Activated CD4-positive, alpha-beta T cell treated with anti-CD3 and anti-CD28 coated beads for 1 hour (primary cell): ENCODE measurements at places on chromosomes 16 and 17.

DNA sequence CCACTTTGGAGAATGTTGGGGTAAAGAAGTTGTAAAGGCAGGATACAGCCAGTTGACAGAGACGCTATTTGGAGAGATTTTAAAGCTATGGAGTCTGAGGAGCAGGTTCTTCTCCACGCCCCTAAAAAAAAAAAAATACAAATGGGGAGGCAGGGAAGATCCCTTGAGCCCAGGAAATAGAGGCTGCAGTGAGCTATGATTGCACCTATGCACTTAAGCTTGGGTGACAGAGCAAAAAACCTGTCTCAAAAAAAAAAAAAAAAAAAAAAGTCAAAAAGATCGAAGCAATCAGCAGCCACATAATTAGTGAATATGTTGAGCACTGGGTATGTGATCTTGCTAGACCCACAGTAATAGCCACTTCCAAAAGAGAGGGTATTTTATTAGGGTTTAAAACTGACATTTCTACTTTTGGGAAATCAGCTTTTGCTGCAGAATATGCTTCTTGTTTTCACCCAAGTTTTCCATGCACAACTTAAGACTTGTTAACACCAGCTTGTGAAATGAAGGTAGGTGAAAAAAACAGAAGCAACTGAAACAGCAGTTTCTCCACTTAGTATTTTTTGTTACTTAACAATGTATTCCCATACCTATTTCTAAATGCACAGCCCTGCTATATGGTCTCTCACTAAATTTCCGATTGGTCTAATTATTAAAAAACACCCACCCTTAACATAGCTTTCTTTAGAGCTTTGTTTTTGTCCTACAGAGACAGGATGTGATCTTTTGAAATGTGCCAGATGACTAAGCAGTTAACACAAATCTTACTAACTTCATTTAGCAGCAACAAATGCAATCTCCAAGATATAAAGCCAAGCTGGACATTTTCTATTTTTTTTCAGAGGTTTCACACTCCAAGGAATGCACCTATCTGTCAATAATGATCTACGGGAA lies 2.5 kb upstream of the ARL6IP1 start:
- no peak for DNase-seq

GRCh38 chr17:48757524-48757961 lies 29.0 kb upstream of the HOXB13 start:
- no peak for DNase-seq

DNA sequence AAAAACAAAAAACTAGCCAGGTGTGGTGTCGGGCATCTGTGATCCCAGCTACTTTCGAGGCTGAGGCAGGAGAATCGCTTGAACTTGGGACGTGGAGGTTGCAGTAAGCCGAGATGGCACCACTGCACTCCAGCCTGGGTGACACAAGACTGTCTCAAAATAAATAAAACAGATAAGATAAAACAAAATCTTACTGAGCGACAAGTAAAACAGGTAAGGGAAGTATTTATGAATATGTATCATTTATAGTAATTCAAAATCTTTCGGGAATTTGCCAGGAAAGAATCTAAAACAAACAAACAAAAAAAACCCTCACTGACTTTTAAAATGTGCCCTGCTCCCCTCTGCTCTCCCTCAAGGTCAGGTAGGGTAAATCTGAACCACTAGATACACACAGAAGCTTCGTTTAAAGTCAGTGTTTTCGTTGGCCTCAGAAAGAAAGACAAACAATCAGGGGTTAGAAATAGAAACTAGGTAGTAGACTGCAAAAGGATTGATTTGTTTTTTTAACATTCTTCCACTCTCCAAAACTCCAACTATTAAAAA lies 2.1 kb downstream of the PRPSAP1 start:
- no peak for DNase-seq

DNA sequence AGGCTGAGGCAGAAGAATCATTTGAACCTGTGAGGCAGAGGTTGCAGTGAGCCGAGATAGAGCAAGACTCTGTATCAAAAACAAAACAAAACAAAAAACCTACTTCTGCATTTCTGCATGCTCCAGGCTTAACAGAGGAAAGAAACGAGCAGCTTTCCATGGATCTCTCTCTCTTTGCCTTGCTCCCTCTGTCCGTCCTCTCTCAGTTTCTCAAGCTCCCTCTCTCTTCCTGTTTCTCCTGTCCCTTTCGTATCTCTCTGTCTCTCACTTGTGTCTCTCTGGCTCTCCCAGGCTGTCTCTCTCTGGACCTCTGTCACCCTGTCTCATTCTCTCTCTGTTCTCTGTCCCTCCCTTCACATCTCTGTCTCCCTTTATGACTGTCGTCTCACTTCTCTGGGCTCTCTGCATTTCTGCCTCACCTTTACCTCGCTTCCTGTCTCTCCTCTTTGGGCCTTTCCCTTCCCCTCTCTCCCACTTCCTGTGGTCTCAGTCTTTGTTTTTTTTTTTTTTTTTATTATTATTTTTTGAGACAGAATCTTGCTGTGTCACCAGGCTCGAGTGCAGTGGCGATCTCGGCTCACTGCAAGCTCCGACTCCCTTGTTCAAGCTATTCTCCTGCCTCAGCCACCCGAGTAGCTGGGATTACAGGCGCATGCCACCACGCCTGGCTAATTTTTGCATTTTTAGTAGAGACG lies 4.1 kb upstream of the PITPNA start:
- no peak for DNase-seq

DNA sequence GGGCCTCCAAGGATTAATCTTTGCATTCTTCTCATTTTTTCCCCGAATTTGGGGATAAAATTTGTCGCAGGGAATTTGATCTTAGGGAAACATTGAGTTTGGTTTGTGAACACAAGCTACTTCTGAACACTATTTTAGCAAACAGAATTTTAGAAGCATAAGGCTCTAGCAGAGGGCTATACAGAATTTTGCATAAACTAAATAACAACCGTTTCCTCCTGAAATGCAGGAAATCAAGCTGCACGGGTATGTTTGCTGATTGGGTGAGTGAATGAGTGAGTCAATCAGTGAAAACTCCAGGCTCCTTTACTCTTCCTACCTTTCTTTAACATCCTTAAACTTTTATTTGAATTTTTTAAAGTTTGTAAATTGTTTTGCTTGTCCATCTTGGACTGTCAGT lies 81.3 kb upstream of the GNAO1 start:
- no peak for DNase-seq

- DNase-seq: no peak
These were observed 126.6 kb downstream of the SOCS1 start for GRCh38 chr16:11129378-11129781.

GRCh38 chr16:67563708-67564468 lies 1.6 kb downstream of the CTCF start:
- no peak for DNase-seq

GRCh38 chr17:32350666-32351418 lies 885 bp downstream of the ZNF207 start:
- DNase-seq: no peak

- no peak for DNase-seq
These were observed 10.3 kb downstream of the CCL18 start for GRCh38 chr17:36074365-36074764.

GRCh38 chr16:12898551-12898950 lies 2.8 kb upstream of the SHISA9 start:
- no peak for DNase-seq
